ENCODE measurements at places on chromosomes 13 and 19. TPM values are rescaled to one million over a fixed set of nuclear protein-coding genes. Genes with fewer than 3 reads are reported as not detected.

Gene ZSWIM9
- 6.7 TPM for total RNA-seq

Gene KCTD4
- not detected for total RNA-seq

Gene PODNL1
- 1.4 TPM for total RNA-seq

Gene KCTD12
- 1.9 TPM for total RNA-seq

Gene SPRED3
- total RNA-seq = 3.1 TPM

Gene LYPD5
- 0.17 TPM for total RNA-seq
